Neural crest cell (in vitro differentiated cells): ENCODE measurements at places on chromosomes 12 and 14. TPM values are rescaled to one million over a fixed set of nuclear protein-coding genes. Genes with fewer than 3 reads are reported as not detected.
A peak's percentile ranks its signal among the peaks of the same experiment; 100 is the strongest.

Gene TRPV4
- 3.5 and 3.7 TPM in 2 replicates for total RNA-seq

Gene PLEKHD1
- 0.14 TPM in 1 of 2 replicates, not detected in the other for total RNA-seq

Gene MUCL1
- not detected in 2 replicates for total RNA-seq

Gene TEX22
- 4.4 and 5.2 TPM in 2 replicates for total RNA-seq

Gene NTN4
- 5.7 and 6.0 TPM in 2 replicates for total RNA-seq

Gene NPFF
- total RNA-seq, result 0.73 TPM in 1 of 2 replicates, not detected in the other

Gene OASL
- not detected in 2 replicates for total RNA-seq

Gene ZNF891
- total RNA-seq, result 3.9 and 4.2 TPM in 2 replicates

Gene AICDA
- total RNA-seq, result not detected in 2 replicates

Gene RHOJ
- 28.0 and 34.6 TPM in 2 replicates for total RNA-seq

Gene KRT3
- not detected in 2 replicates for total RNA-seq

Gene COL2A1
- 384 and 386 TPM in 2 replicates for total RNA-seq

Gene KRT6C
- total RNA-seq, result not detected in 2 replicates

Gene OR4K1
- total RNA-seq, result not detected in 2 replicates

Gene ABCD2
- total RNA-seq, result 0.70 and 0.80 TPM in 2 replicates

GRCh38 chr14:24051789-24052655, at the start of gene CARMIL3:
TSS of gene CARMIL3 (plus strand) at chr14:24052009. CDS start at chr14:24052154, 145 bp downstream.
- DNase-seq, result peak; percentile 55

- no peak for DNase-seq
Observed at GRCh38 chr12:121391619-121392324, 8.1 kb upstream of the RNF34 start.

DNA sequence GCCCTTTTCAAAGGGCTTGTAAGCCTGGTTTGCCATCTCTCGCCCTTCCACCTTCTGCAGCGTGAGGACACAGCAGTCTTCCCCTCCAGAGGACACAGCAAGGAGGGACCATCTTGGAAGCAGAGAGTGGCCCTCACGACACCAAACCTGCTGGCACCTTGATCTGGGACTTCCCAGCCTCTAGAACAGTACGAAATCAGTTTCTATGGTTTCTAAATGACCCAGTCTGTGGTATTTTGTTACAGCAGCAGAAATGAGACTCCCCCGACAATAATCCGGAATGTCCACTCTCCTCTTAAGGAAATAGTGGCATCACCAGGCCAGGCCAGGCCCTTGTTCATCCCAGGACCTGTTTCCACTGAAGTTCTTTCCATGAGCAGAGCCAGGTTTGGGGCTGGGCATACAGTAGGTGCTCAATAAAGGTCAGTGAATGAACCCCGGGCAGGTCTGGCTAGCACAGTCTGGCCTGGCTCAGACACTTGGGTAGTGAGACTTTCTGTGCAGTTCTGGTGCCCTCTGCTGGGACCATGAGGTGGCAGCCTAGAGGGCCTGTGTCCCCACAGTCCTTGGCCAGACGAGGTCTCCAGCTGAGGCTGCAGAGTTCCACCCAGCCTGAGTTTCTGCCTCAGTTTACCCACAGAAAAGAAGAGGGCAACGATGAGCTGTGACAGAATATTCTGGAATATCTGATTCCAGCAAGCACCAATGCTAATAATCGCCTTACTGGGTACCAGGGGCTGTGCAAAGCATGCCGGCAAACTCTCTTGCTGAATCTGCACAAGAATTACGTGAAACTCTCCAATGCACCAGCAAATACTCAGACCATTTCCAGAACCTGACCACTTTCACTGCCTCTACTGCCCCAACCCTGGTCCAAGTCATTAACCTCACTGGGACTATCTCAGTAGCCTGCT, 14.0 kb downstream of the ABCB9 start:
- peak; percentile 67 for DNase-seq

DNA sequence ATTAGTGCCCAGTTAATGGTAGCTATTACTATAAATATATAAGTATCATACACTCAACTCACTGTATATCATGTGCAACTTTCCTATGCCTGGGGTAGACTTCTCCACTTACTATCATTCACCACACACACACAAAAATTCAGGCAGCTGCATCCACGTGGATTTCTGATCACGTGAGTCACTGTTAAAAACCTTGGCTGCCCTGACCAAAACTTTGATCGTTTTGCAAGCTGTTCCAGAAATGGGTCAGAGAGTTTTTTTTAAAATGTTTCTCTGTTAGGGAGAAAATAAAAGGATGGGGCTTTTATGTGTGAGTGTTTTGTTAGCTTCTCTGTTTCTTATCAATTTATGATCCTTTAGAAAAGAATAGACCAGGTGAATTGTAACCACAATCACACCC, 198.2 kb upstream of the CNOT2 start:
- DNase-seq, result no peak

DNA sequence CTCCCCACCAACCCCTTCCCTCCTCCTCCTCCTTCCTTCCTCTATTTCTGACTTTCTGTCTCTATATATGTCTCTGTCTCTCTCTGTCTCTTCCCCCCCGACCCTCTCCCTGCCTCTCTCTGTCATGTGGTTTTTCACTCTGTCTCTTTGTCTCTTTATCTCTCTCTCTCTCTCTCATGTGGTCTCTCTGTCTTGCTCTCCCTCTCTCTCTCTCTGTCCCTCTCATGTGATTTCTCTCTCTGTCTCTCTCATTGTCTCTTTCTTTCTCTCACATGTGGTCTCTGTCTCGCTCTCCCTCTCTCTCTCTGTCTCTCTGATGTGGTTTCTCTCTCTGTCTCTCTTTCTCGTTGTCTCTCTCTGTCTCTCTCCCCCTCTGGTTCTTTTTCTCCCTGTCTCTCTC, 59.3 kb downstream of the PHETA1 start:
- DNase-seq, result no peak

GRCh38 chr12:88362439-88362838, 217.8 kb downstream of the KITLG start:
- no peak for DNase-seq

DNA sequence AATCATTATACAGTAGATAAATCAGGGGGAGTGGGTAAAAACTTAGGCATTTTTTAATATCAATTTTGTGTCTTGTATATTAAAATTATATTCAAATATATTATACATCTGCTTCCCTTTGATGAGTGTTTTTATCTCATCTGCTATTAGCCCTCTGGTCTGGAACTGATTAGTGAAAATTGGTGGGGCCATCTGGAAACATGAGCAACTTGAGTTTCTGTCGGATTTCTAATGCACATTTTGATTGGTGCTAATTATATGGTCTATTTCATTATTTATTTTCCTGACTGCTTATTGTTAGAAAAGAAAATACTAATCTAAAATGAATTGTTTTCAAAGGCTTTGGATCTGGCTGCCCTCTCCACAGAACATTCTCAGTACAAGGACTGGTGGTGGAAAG, 28.2 kb downstream of the TTC8 start:
- DNase-seq, result no peak

- no peak for DNase-seq
Observed at GRCh38 chr12:87660987-87661774, 368.0 kb downstream of the C12orf50 start.

DNA sequence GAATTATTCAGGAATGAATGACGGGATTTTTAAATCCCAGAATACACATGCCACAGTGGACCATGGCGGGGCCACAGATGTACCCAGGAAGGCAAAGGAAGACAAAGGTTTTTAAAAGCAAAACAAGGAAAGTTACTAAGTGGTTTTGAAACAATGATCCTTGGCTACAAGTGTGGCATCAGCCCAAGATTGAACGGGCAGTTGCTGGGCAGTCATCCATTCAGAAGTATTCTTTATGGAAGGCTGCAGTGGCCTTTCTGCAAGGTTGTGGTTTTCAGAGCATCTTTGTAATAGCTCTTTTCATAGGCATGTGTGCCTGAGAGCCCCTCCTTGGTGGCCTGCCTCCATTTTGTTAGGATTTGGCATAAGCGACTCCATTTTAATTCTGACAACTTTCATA, 13.4 kb upstream of the IFI27 start:
- DNase-seq, result no peak

DNA sequence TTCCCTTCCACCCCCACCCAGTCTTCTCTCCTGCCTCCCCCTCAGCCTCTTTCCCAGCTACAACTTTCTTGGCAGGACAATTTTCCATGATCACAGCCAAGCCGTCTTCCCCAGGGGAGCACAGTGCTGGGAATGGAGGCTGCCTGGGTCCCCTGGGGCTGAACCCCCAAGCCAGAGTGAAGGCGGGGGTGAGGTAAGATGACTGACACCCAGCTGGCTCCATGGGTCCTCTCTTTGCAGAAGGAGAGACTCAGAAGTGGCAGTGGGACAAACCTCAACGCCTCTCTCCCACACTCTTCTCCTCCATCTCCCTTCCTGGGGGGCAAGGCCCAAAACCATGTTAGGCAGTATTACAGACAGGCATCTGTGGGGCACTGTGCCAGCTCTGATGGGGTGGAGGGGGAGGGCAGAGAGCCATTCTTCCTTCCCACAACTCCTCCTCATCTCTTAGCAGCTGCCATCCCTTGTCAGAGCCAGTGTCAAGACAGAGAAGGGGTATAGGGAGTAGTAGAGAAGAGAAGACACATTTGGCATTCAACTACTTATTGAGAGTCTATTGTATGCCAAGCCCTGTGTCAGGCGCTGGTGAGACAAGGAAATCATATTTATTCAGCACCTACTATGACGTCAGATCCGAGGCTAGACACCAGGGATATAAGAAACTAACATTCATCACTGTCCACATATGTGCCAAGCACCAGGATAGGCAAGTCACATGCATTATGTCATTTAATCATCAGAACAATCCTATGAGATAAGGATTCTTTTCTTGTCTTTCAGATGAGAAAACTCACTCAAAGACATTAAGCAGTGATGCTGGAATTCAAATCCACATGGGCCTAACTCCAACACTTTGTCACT, 3.6 kb downstream of the ITGA7 start:
- DNase-seq, result no peak

DNA sequence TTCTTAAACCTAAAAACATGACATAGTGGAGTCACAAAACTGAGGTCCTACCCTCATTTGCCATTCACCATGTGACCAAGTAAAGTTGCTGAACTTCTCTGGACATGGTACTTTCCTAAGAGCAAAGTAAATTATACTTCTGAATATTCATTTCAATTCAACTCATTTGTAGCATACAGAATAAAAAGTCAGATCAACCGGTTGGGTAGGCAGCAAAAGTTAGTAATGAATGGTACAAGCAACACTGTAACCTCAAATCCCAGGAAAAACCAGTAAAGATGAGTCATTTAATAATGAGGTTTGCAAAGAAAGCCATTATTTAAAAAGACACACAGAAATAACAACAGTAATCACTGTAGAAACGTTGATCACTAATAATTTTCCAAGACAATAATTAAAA, 8.7 kb downstream of the POLE2 start:
- DNase-seq, result no peak

DNA sequence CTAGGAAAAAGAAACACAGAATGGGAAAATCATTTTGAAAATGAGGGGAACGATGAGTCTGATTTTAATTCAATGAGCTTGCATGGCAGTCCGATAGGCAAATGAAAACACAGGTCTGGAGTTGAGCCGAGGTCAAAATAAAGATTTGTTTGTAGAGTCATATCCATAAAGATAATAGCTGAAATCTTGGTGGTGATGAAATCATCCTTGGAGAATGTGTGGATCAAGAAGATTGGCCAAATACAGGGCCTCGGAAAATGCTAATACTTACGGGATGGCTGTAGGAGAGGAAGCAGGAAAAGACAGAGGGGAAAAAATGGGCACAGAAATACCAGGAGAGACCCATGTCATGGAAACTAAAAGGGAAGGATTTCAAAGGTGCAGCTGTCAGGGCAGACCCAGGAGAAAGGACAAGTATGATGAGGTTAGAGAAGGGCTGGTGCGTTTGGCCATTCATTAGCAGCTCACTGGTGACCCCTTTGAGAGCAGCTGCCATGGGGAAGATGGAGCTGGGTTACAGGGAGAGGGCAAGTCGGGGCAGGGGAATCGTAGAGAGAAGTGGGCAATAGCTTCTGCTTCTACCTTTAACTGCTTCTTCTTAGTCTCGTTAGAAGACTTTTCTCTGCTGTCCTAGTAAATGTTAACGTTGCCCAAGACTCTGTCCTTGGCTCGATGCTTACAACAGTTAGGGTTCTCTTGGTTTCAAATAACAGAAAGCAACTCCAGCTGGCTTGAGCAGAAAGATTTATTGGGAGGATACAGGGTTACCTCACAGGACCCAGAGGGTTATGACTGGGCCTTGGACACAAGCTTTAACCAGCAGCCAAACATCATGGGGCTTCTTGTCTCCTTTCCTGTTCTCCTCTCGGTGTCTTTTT, 161.8 kb downstream of the EFCAB11 start:
- DNase-seq, result no peak

DNA sequence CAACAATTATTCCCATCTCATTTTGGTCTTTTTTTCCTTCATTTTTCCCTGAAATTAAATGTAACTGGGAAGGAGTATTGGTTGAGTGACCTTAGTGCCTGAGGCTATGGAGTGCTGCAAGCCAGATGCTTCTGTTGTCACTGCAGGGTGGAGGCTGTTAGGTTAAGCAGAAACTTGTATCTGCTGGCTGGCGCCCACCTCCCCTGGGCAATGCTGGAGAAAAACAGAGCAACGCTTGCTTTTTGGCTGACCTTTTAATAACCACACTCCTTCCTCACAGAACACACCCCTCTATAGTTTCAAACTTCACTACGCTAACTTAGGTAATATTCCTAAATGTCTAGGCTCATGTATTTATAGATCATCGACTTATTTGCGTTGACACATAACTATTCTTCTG, 583.5 kb upstream of the NOVA1 start:
- no peak for DNase-seq

GRCh38 chr14:64634558-64634957, 69.7 kb upstream of the PLEKHG3 start:
- no peak for DNase-seq

DNA sequence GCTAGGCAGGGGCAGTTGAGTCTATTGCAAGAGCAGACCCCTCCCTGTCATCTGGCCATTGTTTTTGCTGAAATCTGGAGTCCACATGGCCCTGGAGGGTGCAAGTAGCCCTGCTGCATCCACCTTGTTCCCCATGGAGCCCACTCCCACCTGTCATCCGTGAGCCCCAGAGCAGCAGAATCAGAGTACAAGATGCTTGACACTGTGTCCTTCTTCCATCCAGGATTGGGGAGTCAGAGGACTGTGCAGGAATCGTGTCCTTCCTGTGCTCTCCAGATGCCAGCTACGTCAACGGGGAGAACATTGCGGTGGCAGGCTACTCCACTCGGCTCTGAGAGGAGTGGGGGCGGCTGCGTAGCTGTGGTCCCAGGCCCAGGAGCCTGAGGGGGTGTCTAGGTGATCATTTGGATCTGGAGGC, 8.8 kb downstream of the DHRS2 start:
- no peak for DNase-seq
